ENCODE measurements at places on chromosomes 3 and 15.
A peak's percentile ranks its signal among the peaks of the same experiment; 100 is the strongest.

GRCh38 chr3:16203031-16203430, 28.6 kb downstream of the GALNT15 start:
- DNase-seq, result no peak

DNA sequence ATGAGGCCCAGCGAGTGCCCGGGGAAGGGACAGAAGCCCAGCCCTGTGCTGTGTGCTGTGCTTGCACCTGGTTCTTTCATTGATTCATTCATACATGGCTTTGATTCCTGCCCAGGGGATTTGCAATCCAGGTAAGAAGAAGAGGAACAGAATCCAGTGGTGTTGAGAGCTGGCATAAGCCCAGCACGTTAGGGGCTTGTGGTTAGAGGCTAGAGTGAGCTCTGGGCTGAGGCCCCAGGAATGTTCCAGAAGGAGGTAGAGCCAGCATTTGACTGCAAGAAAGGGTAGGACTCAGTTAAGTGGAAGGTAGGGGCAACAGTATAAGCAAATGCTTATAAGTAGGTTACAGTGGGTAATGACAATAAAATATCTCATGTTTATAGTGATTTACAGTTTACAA, 2.3 kb downstream of the VWA5B2 start:
- no peak for DNase-seq

- DNase-seq, result no peak
These were observed 4.2 kb upstream of the FGF7 start for GRCh38 chr15:49418811-49419210.

DNA sequence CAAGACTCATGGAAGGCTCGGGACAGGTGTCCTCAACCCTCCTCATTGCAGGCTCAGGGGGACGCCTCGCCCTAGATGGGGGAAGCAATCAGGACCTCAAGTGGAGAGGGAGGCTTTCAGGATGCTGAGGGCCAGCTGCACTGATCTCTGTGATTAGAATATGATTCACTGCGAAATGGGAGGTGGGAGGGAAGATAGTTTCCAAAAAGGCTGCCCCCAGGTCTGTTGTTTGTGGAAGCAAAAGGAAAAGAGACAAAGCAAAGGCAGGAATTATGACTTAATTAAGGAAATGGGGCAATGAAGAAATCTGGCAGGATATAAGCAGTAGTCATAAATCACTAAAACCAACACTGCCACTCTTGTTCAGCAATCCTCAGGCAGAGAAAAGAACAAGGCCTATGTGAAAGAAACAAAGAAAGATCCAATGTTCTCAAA, 85.6 kb upstream of the ABHD17C start:
- no peak for DNase-seq

GRCh38 chr15:50050986-50051743, 67.9 kb downstream of the ATP8B4 start:
- DNase-seq, result no peak

- DNase-seq, result no peak
These were observed 74.4 kb downstream of the DHX30 start for GRCh38 chr3:47877290-47877689.

DNA sequence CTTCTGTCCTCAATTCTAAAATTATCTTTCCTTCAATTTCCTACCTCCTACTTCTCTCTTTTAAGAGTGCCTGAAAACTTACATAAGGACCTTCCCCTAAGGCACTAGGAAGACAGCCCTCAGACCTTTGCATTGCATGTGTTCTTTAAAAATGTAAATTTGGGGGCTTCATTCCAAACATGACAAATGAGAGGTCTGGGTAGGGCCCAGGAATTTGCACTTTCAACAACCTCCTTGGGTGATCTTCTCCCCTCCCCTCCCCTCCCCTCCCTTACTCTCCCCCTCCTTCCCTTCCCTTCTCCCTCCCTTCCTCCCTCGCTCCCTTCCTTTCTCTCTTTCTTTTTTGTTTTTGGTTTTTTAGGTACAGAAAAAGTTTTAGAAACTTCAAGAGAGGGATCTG, 18.7 kb downstream of the USF3 start:
- DNase-seq, result no peak

GRCh38 chr15:98970799-98971198, 36.8 kb downstream of the PGPEP1L start:
- DNase-seq, result no peak

GRCh38 chr15:57795261-57795660, 88.7 kb downstream of the POLR2M start:
- no peak for DNase-seq

DNA sequence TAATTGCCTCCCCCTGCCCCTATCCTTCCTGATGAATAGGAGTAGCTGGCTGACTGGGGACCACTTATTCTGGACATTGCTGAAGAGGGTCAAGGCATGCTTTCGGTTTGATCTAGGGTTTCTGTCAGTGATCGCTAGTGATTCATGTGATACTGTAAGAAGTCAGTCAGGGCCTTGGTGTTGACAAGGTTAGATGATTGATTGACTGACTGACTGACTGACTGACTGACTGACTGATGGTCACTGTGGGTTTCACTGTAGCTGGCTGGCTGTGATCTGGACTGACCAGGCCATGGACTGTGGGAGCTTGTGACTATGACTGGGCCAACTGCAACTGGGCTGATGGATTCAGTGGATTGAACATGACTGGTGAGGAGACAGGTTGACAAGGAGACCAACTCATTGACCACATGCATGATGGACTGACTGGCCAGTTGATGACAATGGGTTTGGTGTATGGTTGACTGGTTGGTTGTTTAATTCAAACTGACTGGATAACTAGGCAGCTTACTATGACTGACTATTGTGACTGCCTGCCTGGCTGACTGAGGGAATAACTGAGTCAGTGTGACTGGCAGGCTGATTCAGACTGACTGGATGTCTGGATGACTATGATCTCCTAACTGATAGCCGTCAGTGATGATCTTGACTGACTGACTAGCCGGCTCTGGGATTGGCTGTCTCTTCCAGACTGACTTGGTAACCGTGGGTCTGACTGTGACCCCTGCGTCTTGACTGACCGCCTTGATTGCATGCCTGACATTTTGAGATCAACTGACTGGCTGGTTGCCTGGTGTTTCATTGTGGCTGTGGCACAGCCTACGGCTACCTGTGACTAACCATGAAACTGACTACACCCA, 509.9 kb downstream of the SHQ1 start:
- DNase-seq, result no peak

GRCh38 chr3:6250167-6250566, 610.7 kb upstream of the GRM7 start:
- peak; percentile 18 for DNase-seq

DNA sequence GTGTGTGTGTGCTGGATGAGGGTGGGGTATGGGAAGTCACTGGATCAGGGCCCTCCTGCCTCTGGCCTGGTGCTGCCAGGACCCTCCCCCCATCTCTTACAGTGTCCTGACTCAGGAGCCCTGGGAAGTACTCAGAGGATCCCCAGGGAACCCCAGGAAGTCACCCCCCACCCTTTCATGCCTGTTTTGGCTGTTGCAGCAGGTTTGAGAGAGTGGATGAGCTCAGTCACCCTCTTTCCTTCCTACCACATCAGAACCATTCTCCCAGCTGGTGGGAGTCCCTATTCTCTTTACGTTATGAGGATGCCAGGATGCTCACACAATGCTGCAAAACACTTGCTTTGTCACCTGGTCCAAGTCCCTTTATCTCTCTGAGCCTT, 59.0 kb downstream of the BDH1 start:
- DNase-seq, result no peak

DNA sequence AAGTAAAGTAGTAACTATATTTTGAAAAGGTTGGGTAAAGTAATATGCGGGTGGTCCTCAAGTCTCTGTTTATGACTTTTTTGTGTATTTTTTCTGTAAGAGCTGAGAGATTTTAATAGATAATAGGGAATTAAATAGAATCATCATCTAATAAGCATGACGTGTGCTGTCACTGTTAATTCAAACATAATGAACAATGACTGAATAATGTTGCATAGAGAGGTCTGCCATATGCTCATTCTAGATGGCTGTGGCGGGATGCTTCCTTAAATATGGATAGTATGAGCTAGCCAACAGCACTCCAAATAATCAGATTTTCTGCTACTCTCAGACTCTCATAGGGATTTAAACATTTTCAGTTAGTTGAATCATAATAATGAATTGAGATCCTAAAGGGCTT, 302.8 kb upstream of the RBMS3 start:
- DNase-seq, result no peak

- DNase-seq, result no peak
These were observed 229.5 kb downstream of the TUSC7 start for GRCh38 chr3:116939091-116939490.

GRCh38 chr3:134608023-134608770, 42.6 kb downstream of the KY start:
- no peak for DNase-seq

DNA sequence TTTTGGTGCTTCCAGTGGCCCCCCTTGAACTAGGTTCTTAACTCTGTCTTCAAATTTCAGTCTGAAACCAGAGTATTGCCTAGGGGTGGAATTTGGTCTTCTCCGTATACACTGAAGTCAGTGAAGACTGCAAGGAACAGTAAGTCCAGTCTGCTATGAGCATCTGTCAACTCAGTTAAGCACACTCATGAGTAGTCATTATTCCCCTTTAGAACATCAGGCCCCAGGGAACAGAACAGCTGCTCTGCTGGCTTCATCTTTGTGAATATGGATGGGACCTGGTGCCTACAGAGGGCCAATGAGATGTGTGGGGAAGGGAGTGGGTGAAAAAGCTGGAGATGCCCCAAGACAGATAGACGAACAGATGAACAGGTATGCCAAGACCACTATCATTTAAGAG, 85.2 kb upstream of the PRR23C start:
- no peak for DNase-seq

DNA sequence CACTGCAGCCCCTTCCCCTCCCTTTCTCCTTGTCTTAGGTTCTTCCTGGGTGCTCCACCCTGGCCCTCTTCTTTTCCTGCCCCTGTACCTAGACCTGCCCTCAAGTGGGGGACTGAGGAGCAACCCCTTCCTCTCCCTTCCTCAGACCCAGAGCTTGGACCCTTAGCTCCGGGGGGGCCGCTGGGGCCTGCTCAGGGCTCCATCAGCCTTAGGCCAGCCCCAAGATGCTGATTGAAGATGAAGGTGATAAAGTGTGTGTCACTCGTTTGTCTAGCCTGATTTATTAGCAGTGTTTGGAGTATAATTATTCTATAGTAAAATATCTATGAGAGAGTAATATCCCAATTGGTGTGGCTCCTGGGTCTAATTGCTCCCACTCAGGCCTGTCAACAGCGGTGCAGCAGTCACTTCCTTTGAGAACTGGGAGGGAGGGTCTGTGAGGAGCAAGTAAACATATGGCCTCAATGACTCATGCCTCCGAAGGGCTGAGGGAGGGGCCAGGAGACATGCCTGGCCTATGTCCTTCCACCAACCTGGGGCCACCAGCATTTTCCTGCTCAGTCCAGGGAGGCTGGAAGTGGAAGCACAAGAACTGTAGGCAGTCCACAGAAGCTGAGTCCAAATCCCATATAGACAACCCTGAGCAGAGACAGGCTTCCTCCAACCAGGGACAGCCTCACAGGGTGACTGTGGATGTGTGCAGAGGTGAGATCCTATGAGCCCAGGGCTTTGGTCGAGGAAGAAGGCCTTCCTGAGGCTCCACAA, 123.2 kb downstream of the DNAJB8 start:
- DNase-seq, result no peak

DNA sequence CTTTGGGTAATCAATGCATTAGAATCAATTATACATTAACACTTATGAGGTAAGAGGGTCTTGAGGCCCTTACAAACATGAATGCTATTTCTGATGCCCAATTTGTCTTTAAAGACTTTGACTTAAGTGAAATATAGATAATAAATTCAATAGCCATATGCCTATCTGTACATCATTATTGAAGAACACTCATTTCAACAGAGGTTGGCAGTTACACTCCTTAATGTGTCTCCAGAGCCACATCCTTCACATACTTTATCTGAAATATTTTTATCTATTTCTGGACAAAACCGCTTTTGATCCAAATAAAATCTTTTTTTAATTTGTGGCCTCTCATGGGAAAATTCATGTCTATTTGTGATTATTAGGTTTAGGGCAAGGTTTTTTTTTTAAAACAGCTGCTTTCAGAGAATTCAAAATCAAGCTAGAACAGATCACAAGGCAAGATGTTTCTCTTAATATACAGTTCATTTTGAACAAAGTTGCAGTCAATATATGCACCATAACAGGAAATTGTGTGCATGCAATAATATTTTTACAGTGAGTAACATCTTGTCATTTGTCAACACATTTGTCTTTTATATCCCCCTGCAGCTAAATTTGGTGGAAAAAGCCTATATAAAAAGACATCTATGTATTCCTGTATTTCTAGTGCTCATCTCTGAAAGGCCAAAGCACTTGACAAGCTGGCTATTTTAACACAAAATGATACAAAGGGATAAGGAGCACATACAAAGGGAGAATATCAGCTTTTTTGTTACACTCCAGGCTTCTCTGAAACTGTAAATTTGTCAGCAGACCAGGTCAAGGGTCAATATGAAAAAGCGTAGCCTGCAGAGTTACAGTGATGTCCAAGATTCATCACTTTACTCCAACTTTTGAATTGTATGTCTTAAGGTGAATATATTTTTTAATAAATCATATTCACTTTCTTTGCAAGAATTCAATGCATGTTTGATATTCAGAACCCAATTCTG, 146.2 kb upstream of the DPH6 start:
- no peak for DNase-seq

DNA sequence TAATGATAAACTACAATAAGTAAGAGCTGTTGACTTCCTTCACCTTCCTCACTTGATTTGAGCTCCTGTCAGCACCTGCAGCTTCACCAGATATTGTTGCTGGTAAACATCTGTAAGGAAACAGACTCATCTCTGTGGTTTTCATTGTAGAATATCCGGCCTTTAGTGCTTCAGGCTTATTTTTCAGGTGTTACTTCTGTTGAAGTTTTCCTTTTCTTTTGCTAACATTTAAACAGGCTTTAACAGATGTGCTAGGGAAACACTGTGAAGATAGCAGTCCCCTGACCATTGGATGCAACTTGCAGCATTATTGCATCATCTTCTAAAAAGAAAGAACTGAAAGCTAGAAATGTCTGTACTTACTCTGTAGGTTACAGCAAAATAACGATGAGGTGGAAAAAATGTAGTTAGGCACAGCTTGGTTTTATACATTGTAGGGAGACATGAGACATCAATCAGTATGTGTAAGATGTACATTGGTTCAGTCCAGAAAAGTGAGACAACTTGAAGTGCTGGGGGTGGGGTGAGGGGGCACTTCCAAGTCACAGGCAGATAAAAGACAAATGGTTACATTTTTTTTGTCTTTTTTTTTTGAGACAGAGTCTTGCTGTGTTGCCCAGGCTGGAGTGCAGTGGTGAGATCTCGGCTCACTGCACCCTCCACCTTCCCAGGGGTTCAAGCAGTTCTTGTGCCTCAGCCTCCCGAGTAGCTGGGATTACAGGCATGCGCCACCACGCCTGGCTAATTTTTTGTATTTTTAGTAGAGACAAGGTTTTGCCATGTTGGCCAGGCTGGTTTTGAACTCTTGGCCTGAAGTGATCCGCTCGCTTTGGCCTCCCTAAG, 10.2 kb downstream of the EDEM1 start:
- DNase-seq, result no peak

DNA sequence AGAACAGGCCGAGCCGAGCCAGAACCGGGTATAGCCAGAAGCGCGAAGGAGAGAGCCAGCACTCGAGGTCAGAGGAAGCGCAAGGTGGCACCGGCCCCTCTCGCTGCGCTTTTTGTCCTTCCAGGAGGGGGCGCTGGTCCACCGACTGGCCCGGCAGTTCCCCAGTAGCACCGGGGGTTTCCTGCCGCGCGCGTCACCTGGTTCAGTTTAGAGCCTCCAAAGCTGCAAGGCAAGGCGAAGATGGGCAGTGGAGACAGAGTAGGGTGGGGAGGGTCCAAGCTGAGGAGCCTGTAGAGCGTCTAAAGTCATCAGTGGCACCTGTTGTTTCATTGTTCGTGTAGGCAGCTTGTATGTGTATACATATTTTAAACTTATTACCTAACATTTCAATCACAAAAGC, 7.6 kb upstream of the NR2E3 start:
- no peak for DNase-seq
